ENCODE measurements at places on chromosomes 2 and 18.

DNA sequence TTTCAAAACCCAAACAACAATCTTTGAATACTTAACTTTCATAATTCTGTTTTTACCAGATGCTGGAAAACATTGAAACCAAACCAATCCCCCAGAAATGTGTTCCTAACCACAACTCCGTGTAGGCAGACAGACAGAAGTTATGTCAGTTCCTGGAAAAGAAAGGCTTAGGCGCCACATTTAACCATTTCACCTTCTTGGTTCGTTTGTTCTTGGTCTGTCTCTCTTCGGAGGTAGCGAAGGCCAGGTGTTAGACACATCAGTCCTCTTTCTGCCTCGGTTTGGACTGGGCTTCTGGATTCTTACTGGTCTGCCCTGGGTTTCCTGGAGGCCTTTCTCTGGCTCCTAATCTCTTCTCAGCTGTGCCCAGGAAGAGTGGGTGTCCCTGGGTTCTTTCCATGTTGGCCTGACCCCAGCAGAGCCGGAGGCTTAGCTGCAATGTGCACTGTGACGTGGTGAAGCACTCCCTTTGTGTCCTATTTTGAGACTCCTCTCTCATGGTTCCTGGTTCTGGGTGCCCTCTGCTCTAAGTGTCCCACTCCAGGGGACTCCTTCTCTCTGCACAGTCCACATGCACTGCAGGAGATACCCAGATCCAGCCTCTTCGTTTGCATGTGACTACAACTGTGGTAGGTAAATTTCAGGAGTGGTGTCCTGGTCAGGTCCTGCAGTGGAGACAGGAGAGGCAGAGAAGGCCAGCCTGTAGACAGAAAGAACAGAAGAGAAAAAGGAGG is 23.1 kb upstream of the RAB31 start:
- DNase-seq: no peak

DNA sequence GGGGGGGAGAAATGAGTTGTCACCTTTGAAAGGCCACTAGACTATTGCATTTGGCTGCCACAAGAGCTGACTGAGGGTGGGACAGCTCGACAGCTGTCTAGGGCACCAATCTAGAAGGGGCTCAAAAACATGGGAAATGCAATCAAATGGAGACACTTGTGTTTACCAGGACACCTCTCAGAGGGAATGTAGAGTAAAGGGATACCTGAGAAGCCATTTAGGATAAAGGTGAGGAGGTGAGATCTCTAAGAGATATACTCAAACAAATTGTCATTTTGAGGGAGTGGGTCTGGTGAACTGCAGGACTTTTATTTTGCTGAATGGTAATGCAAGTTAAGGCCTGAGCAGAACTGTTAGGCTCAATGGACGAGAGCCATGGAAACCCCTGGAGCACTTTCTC is 159.8 kb downstream of the DDX1 start:
- no peak for DNase-seq

GRCh38 chr2:18312818-18313217 is 247.6 kb downstream of the RDH14 start:
- no peak for DNase-seq

- DNase-seq: no peak
Observed at GRCh38 chr2:147149575-147150240, 695.1 kb upstream of the ACVR2A start.
